Ureter (tissue), 1 donor: ENCODE measurements at places on chromosomes 3 and 15. TPM values are rescaled to one million over a fixed set of nuclear protein-coding genes. Genes with fewer than 3 reads are reported as not detected.

The EFCC1 gene
- 2.1 TPM for total RNA-seq

The TMA7 gene
- 237 TPM for total RNA-seq

The ROPN1 gene
- not detected for total RNA-seq

The GATM gene
- 47.6 TPM for total RNA-seq

The SH2D7 gene
- total RNA-seq, result not detected

- DNase-seq, result no peak
These were observed 326.4 kb upstream of the IGF1R start for GRCh38 chr15:98321896-98322295.

GRCh38 chr3:172107403-172107802 lies 68.0 kb downstream of the FNDC3B start:
- no peak for DNase-seq

- DNase-seq, result no peak
These were observed 29.0 kb upstream of the TIMP4 start for GRCh38 chr3:12187448-12188327.

DNA sequence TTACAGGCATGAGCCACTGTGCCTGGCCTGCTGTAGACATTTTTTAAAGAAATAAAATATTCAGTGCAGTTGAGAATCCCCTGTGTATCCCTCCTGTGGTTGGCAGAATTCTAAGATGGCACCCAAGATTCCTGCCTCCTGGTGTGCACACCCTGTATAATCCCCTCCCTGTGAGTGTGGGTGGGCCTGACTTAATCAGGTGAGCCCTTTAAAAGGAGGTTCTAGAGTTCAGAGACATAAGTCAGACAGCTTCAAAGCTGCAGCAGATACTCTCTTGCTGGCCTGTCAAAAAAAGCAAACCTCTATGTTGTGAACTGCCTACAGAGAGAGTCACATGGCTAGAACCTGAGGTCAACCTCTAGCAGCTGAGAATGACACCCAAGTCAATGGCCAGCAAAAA lies 7.0 kb upstream of the VIPR1 start:
- no peak for DNase-seq

DNA sequence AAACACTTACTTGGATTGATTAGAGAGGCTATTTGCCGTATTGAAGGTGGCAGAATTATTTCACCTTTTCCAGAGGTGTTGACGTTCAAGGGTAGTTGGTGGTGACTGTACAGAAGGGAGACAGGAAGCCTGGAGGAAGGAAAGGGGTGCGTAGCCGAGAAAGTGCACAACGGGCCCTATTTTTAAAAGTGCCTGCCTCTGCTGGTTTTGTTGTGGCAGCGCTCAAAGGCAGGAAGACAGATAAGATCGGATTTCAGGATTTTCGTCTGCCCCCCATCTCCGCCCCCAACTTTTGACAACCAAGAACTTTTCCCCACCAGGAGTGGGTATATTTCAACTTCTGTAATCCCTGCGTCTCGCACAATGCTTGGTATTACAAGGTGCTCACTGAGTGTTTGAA lies 38.5 kb downstream of the SMAD3 start:
- no peak for DNase-seq

DNA sequence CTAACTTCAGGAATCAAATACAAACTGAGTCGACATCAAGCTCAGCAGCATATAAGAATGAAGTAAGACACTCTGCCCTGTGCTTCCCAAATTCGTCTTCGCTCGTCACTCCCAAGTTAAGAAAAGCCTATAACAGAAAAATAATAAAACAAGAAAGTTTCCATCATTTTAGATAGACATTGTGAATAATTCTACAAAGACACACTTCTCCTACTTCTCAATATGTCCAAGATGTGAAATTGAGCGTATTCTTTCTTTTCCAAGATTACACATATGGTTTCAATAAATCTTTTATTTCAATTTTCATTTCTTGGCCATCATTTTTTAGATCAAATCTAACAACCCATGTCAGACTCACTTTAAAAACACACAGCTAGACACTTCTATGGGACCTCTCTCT lies 85.1 kb downstream of the FSIP1 start:
- no peak for DNase-seq

DNA sequence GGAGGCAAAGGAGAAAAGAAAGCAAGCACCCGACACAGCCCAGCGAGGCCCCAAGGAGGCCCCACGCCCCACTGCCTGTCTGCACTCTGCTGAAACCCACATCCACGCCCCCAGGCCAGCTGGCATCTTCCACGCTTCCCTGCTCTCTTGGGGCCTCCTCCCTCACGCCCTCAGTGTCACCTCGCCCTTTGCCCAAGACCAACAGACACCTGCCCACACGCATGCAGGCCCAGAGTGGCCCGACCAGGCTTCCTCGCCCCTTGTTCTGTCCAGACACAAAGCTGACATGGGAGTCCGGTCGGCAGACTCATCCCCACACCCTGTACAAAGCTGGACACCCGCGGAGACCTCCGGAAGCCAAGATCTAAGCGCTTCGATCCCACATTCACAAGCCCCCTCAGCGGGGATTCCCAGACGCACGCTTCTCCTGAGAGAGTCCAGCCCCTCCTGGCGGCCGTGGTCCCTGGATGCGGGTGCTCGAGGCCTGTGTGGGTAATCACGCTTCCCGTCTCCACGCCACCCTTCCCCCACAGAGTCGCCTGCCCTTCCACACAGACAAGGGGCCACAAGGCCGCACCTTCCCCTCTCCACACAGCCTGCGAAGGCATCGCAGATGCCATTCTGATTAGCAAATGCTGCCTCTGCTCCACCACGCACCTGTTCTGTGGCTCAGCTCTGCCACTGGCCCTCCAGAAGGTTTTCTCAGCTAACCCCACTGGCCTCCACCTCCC lies 176.6 kb downstream of the XXYLT1 start:
- no peak for DNase-seq

- DNase-seq, result no peak
These were observed 263.5 kb upstream of the NR2F2 start for GRCh38 chr15:96066852-96067495.

GRCh38 chr3:178001670-178002101 lies 534.5 kb upstream of the KCNMB2 start:
- DNase-seq, result no peak
